ENCODE measurements at places on chromosomes 3 and 15.

GRCh38 chr3:140572334-140572733, 105.5 kb upstream of the TRIM42 start:
- DNase-seq: no peak

DNA sequence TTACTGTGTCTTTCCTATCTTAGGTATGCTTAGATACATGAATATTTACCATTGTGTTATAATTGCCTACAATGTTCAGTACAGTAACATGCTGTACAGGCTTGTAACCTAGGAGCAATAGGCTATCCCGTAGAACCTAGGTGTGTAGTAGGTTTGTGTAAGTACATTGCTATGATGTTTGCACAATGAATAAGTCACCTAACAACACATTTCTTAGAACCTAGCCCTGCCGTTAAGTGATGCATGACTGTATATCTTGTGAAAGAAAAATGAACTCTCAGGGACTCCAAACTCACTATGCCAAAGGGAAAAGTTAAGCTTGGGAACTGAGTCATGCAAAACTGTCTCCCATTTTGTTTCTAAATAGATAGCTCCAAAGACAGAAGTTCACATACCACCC, 91.5 kb upstream of the ACP3 start:
- no peak for DNase-seq

DNA sequence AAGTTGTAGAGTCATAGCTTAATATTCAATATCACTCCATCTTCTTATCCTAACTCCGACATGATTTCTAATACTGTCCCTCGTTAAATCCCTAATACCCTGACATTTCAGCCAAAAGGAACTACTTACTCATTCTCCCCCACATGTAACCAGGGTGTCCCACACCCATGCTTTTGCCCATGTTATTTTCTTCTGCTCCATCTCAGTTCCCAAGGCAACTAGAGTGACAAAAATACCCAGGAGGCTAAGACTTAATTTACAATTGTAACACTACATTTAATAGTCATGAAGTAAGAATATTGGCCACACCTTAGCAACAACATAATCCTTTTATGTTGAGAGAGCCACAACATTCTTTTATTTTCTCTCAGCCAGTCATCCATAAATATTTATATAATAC, 248.5 kb upstream of the TGFBR2 start:
- no peak for DNase-seq

GRCh38 chr15:69979262-69979661, 118.5 kb downstream of the TLE3 start:
- DNase-seq: no peak

DNA sequence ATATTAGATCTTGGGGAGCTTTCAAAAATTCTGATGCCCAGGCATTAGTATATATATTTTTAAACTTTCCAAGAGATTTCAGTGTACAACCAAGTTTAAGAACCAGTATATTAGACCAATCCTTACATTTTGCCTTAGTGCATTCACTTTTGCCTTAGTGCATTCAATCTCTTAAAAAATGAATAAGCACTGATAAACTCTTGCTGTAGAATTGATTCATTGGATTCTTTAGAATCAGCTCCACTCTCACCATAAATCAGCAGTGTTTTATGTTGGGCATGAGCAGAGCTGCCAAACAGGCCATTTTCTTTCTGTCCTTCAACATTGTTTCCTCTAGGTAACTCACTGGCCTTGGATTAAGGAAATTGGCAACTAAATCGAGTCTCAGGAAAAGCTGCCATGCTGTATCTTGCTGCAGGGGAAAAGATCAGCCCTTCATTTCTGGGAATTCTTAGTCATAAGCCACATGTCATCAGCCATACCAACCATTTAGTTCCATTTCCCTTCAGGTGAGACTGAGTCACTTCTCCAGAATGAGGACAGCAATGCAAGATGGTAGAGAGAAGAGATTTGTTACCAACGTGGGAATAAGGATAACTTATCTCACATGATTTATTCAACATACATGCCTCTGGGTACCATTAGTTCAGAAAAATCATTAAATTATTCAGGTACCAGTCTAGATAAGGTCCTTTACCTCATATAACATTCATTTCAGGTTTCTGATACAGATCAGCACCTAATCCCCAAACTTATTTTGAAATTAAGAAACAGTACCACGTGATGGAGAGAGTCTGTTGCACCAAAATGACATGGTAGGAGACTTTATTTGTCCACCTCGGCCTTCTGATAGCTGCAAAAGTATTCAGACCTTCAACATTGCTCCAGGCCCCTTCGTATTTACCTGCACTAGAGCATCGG, 192.5 kb downstream of the P3H2 start:
- DNase-seq: no peak

DNA sequence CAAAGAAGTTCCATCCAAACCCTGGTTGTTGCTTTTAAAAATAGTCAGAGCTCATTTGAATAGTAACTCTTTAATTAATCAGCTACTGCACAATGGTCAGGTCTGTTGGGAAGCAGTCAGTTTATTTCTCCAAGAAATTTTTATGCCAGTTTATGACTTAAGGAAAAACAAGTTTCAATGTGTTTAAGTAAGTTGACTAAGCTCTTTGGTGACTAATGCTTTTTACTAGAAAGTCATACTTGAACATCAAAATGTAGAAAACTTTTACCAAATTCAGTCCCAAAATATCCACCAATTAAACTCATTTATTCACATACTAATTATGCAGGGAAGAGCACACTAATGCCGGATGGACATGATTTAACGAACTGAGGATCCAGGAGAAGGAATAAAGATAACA, 22.1 kb downstream of the PRICKLE2 start:
- DNase-seq: no peak

GRCh38 chr3:13865106-13865505, 14.8 kb downstream of the WNT7A start:
- DNase-seq: no peak

- no peak for DNase-seq
Observed at GRCh38 chr3:100083209-100083608, 31.1 kb downstream of the FILIP1L start.

DNA sequence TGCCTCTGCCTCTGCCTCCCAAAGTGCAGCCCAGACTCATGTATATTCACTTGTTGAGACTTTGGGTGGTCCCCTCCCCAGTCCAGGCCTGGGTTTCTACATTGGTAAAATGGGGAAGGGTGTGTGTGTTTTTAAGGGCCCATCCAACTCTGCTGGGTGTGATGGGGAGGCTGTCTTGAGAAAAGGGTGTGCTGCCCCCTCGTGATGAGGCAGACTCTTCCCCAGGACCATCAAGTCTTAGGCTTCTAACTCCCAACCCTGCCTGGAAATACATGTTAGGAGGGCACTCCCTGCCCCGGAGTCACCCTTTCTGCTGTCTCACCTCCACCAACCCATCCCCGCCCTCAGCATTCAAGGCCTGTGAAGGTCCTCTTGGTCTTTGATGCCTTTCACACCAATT, 4.4 kb upstream of the PTPN23 start:
- no peak for DNase-seq

- no peak for DNase-seq
Observed at GRCh38 chr3:188001093-188001492, 152.9 kb upstream of the LPP start.

- peak; percentile 17 for DNase-seq
Observed at GRCh38 chr3:51944451-51945021, 2.4 kb downstream of the PARP3 start.

GRCh38 chr3:67646586-67647234, 7.7 kb downstream of the SUCLG2 start:
- DNase-seq: no peak

DNA sequence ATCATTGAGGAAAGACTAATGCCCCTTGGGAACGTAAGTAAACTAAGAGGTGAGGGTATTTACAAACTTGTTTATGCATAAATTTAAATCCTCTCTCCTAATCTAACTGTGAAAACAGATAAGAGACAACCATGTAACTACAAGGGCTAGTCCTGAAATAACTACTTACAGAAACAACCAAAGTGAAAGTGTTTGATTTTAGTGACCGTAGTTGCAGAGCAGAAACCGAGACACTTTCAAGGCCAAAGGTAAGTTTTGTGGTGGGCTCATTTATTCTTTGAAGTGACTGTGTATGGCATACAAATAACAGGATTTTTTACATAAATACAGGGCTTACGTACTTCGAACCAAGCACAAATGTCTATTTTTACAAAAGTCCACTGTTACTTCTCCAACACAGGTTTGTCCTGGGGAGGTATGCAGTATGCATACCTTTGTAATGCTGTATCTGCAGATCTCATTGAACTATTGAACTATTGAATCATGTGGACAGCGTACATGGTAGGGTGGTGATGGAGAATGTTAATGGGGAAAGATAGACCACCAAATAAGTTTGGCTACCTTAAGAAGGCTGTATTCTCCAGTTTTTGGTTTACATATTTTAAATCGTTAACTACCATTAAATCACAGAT, 99.6 kb upstream of the RBMS3 start:
- no peak for DNase-seq

DNA sequence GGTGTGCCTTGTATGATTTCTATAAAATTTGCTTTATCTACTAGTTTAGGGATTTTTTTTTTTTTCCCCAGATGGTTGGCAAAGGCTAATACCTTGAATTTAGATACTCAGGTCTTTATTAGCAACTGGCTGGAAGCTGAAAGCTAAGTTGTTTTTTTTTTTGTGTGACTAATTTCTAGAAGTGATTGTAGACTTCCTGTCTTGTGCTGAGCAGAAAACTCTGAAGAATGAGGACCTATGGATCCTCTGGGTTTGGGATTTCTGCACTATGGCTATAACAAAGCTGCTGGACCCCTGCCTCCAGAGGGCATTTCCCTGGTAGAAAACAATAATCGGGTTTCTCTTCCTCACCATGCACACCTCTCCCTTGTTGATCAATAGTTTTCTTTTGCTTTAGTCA, 10.0 kb downstream of the ARIH2 start:
- DNase-seq: no peak

DNA sequence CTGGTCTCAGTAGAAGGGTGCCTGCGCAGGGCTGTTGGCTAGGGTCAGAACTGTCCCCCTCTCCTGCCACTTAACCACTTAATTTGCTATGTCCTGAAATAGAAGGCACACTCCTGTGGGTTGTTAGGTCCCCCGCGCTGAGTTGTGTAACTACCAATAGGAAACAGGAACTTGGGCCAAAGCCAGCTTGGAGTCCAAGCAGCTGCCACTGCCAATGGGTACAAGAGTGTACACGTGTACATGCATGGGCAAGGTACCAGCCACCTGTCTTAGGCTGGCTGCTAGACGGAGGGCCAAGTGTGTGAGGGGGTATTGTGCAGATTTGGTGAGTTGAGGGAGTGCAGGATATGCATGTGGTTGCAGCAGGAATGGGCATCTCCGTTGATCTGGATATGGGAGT, 29.7 kb upstream of the POLG start:
- DNase-seq: no peak

- DNase-seq: no peak
Observed at GRCh38 chr3:10547413-10547812, 42.0 kb upstream of the ATP2B2 start.

- no peak for DNase-seq
Observed at GRCh38 chr15:94061041-94061440, 170.3 kb upstream of the MCTP2 start.

DNA sequence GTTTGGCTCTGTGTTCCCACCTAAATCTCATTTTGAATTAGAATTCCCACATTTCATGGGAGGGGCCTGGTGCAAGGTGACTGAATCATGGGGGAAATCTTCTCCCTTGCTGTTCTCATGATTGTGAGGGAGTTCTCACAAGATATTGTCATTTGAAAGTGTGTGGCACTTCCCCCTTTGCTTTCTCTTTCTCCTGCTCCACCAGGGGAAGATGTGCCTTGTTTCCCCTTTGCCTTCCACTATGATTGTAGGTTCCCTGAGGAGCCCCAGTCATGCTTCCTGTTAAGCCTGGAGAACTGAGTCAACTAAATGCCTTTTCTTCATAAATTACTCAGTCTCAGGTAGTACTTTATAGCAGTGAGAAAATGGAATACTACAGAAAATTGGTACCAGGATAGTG, 157.2 kb upstream of the TPRG1 start:
- no peak for DNase-seq

DNA sequence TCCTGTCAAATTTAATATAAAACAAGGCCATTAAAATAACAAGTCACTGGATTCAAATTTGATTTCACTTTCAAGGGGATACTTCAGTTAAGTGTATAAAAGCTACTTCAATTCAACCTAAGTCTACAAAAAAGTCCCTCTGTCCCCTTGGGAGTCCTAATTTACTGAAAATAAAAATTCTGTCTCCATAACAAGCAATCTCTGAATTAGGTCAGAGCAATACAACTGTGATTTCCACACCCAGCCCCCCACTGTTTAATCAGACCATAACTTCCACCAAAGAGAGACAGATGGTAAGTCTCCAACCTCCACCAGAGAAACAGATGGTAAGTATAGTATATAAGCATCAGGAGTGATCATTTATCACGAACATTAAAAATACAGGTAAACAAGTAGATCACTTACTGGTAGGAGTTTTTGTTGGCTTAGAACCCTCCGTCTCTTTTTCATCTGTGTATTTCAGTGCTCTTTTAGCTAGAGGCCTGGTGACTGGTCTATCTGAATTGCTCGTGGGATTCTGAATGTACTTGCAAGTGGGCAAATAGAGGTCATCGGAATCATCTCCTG, 12.1 kb downstream of the SGO1 start:
- DNase-seq: no peak

DNA sequence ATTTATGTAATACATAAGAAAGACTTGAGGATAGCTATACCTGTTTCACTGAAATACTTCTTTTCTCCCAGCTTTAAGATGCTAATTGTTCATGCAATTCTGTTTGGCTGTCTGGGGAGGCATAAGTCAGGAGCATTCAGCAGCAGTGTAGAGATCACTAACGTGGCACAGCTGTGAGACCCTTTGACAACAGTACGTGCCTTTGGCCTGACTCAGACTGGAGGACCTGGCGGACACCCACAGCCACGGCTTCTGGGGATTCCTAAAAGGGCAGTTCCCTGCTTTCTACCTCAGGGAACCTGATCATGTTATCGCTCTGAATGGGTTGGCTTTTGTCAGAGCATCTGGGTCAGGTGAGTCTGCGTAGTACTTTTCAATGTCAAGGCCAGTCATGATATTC, 295.0 kb upstream of the ICE2 start:
- DNase-seq: no peak

DNA sequence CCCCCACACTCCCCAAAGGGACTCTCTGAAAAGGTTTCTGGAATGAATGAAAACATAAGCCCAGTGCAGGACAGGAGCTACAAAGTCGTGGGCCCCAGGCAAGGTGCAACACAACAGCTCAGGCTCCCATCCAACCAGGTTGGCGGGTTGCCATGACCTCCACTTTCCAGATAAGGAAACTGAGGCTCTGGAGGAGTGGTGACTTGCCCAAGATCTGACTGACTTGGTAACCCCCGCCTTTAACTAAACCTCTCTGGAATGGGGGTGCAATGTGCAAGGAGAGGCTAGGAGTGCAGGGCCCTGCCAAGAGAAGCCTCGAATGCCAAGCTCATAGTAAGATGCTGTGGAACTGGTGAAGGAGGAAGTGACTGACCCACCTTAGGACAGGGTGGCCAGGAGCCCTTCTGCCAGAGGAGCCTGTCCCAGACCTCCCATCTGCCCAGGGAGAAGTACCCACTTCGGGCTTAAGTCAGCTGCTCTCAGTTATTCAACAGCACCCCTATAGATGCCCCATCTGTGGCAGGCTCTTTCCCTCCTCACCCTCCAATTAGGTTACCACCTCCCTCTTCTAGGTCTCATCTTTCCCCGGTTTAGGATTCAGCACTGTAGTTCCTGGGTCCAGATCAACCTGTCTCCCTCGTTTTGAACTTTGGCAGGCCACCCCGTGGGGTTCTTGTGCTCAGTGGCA, 553 bp upstream of the TNNC1 start:
- no peak for DNase-seq

GRCh38 chr3:147298511-147298982, 107.8 kb downstream of the ZIC4 start:
- peak; percentile 21 for DNase-seq

- DNase-seq: no peak
Observed at GRCh38 chr15:58590926-58591325, 158.6 kb downstream of the ADAM10 start.

GRCh38 chr15:76514282-76514681, 177.7 kb downstream of the ISL2 start:
- DNase-seq: no peak
